Activated CD4-positive, alpha-beta T cell treated with anti-CD3 and anti-CD28 coated beads, Interleukin-2, amount 50 U/mL, for 16 hours (primary cell): ENCODE measurements at places on chromosomes 11 and 22.

DNA sequence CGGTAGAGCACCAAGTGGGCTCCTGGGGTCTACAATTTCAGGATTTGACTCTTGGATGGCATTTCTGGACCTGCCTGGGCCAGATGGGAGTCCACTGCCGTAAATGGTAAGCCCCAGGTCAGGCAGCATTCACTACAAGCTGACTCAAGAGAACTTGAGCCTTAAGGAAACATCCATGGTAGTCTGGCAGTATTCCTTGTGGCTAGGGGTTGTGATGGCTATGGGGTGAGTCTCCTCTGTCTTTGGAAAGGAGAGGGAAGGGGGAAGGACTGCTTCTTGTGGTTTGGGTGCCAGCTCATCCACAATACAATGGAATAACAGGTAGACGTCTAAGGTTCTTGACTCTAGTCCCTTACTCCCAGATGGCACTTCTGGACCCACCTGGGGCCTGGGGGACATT is 32.3 kb upstream of the POU2AF2 start:
- DNase-seq: no peak

DNA sequence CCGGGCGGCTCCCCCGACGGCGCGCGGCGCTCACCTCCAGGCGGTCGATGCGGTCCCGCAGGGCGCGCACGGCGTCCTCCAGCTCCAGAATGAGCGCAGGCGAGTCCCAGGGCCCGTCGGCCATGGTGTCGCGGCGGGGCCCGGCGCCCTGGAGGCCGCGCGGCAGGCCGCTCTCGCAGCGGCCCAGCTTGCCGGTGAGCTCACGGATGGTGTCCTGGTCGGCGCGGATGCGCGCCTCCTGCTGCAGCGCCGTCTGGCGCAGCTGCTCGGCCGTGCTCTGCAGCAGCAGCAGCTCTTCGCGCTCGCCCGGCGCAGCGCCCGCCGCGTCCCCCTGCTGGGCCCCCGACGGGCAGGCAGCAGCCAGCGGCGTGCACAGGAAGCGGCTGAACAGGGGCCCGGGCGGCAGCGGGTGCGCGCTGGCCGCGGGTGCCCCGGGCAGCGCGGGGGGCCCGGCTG is 599 bp downstream of the NPTXR start:
- DNase-seq: peak; percentile 58

GRCh38 chr11:15166204-15166603 is 51.5 kb downstream of the INSC start:
- no peak for DNase-seq

DNA sequence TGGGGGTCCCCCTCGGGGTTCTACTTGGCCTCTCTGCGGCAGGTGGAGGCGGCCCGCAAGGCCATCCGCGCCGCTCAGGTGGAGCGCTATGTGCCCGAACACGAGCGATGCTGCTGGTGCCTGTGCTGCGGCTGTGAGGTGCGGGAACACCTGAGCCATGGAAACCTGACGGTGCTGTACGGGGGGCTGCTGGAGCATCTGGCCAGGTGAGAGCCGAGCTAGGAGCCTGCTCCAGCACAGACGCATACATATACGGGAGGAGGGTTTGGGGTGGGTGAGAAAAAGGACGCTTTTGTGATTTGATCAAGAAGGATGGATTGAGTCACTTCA is 415 bp downstream of the CENATAC start:
- DNase-seq: no peak

DNA sequence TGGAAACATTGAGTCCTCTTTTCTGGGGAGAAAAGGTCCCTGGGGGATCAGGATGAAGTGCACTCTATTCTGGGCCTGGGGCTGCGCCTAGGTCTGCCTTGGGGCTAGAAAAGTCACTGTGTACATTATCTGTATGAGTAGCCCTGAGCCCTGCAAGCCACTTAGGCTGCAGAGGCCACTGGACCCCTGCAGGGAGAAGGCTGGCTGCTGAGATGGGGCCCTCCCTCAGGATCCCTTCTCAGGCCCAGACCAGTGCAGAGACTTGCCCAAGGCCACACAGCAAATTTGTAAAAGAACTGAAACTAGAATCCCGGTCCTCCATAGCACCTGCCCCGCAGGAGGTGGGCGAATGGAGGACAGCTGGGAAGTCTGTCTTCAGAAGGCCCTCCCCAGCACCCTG is 26.8 kb upstream of the HMOX1 start:
- no peak for DNase-seq

- DNase-seq: no peak
Measured at GRCh38 chr22:18068381-18068988, 9.3 kb upstream of the PEX26 start.

DNA sequence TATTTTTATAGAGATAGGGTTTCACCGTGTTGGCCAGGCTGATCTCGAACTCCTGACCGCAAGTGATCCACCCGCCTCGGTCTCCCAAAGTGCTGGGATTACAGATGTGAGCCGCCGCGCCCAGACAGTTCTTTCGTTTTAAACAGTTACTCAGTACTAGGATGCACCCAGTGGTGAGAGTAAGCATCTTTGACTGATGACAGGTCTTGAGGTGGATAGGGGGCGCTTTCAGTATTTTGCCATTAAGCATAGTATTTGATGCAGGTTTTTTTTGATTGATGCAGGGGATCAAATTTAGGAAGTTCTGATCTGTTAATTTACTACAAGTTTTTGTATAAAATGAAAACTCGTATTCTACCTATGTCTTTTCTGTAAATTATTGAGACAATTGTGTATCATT is 13.2 kb upstream of the TRIM34 start:
- no peak for DNase-seq

DNA sequence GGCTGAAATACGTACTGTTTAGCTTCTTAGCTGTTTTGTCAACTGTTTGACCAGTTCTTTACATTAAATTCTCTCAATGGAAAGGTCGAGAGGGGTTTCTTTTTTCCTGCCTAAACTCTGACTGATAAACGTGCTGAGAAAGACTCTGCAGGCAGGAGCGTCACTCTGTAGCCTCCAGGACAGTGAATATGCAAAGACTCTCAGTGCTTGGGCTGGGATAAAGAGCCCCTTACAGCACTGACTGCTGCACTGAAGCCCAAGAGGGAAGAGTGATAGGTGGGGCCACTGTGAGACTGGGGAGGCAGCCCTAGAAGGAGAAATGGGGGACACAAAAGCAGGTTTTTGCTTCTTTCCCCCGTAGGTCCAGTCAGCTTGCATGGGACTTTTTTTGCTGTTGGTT is 213.5 kb downstream of the TENM4 start:
- DNase-seq: no peak

- DNase-seq: no peak
Measured at GRCh38 chr11:120819437-120820365, 204.2 kb upstream of the TBCEL start.

GRCh38 chr22:44245438-44245837 is 64.7 kb downstream of the PARVG start:
- no peak for DNase-seq

DNA sequence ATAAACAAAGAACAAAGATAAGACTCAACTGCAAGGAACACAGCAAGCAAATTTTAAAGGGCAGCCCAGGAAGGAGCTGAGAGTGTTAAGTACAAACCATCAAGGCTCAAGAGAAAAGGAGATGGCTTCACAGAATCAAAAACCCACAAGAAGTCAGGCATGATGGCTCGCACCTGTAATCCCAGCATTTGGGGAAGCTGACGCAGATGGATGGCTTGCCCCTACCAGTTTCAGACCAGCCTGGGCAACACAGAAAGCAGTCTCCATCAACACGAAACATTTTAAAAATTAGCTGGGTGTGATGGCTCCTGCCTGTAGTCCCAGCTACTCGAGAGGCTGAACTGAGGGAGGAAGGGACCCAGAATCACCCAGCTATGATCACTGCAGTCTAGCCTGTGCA is 32.6 kb downstream of the MAPK1 start:
- DNase-seq: no peak

DNA sequence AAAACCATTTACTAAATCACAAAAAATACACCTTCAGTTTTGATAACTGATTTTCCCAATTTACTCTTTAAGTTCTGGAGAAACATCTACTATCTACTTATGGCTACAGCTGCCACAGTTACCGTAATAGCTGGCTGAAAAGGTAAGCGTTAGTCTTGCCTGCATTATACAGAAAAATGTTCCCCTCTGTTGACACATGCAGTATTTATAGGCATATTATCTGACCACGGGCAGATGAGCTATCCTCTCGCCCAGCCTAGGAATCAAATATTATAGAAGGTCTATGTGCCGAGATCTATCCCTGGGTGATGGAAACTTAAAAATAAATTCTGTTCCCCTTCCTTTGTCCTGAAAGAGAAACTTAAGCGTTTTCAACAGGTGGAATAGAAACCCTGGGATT is 283.8 kb downstream of the CADM1 start:
- no peak for DNase-seq

GRCh38 chr22:48838846-48839730 is 988.6 kb downstream of the BRD1 start:
- DNase-seq: no peak

- no peak for DNase-seq
Measured at GRCh38 chr11:18368221-18368620, 26.1 kb upstream of the LDHA start.

GRCh38 chr11:11789735-11790369 is 51.9 kb upstream of the USP47 start:
- no peak for DNase-seq

DNA sequence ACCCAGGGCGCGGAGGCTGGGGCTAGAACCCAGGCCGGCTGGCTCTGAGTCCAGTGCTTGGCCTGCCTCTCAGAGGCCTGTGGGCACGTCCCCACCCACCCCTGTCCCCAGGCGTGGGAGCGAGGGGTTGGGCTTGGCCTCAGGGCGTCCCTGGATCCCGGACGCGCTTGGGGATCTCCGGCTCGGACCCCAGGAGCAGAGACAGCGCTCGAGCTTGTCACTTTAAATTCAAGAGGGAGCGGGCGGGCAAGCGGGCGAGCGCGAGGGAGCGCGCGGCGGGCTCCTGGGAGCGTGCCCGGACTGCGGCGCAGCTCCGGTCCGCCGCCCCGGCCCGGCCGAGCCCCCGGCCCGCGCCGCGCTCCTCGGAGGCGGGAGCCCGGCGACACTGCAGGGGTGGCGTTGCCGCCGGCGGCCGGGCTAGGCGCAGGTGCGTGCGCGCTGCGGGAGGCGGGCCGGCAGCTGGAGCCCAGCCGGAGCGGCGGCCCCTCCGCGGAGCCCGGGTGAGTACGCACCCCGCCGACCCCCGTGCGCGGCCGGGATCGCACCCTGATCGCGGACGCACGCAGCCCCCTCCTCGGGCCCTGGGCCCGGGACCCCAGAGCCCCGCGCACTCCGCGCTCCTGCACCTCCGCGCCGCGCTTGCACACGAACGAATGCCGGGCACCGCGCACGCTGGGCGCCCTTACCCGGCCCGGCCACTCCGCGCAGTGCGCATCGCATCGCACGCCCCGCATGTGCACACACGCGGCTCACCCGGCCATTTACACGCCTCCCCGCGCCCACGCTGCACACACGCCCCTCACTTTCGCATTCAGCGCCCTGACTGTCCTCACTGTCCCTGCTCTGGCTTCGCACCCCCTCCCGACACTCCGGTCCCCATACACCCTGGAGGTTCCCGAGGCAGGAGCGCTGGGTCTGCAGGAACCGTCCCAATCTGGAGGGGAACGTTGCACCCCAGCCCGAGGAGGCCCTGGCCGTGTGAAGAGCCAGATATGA is at the start of gene SYT12:
Gene SYT12 (plus strand): TSS at position 174 of the 996 bp plus-strand sequence. CDS start 7,011 bp downstream, outside the sequence.
- no peak for DNase-seq

- no peak for DNase-seq
Measured at GRCh38 chr11:62398011-62398994, 20.5 kb upstream of the SCGB1A1 start.

- no peak for DNase-seq
Measured at GRCh38 chr11:2137202-2138067, 1.8 kb downstream of the IGF2 start.

DNA sequence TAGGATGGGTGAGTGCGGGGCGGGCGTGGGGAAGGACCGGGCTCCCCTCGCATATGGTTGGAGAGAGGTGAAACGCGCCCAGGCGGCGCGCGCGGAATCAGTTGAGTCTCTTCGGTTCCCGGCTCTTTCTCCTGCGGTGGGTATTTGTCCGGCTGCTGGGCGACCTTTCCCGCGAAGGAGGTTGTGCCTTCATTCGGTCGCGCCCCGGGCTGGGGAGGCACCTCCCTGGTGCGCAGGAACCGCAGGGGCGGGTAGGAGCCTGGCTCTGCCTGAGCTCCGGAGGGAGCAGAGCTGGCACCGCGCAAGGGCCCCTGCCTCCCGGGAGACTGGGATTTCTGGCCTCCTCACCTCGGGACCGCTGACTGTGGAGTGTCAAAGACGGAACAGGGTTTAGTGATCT is 27.5 kb downstream of the SAA4 start:
- DNase-seq: no peak

DNA sequence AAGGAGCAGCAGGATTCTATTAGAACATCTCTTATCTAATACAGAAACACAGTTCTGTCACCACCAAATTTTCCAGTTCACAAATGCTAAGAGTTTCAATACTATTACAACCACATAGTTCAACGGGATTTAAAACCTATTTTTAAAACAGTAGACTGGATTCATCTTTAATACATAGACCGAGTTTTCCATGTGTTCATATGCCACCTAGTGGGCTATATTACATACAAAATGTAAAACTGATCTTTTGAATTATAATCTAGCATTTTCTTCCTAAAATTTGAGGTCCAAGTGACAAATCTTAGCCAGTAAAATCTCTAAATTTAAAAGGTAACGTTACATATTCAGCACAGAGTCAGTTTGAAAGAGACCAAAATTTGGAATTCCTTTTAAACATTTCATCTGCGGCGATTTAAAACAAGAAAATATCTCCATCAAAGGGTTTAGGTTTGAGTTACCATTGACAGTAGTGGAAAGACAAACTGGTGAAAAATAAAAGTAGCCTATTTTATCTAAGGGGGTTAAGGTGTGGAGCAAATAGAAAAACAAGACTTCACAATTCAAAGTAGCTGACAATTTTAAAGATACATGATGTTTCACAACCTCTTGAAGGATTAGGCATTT is 269.3 kb upstream of the MPPED2 start:
- no peak for DNase-seq

GRCh38 chr11:69127884-69128283 is 27.9 kb upstream of the SMIM38 start:
- DNase-seq: no peak

- DNase-seq: no peak
Measured at GRCh38 chr11:72041364-72042063, 38.8 kb downstream of the NUMA1 start.

- DNase-seq: no peak
Measured at GRCh38 chr11:70503468-70504221, 105.3 kb downstream of the CTTN start.

GRCh38 chr11:124745270-124745834 is 5.6 kb downstream of the NRGN start:
- no peak for DNase-seq

GRCh38 chr22:49962751-49963646 is 2.4 kb downstream of the PIM3 start:
- DNase-seq: no peak

DNA sequence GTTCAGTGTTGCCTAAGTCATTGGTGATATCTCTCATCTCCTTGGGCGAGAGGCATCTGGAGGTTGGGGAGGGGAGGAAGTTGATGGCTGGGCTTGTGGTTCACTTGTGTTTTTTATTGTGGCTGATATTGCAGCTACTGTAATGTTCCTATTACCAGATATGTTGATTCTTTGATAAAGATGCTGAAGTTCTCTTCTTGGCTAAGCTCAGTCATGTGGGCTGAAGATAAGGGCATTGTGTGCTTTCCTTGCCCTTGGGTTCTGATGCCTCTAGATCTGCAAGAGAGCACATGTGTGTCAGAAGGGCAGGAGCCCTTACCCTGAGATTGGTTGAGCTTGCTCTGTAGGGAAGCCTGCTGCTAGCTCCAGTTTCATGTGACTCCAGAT is 12.0 kb downstream of the STX3 start:
- DNase-seq: peak; percentile 26

- peak; percentile 9 for DNase-seq
Measured at GRCh38 chr11:108025387-108026080, 16.8 kb downstream of the CUL5 start.

- DNase-seq: no peak
Measured at GRCh38 chr22:47902646-47903180, 1140.3 kb downstream of the TBC1D22A start.
